ENCODE measurements at places on chromosomes 13 and 19.

DNA sequence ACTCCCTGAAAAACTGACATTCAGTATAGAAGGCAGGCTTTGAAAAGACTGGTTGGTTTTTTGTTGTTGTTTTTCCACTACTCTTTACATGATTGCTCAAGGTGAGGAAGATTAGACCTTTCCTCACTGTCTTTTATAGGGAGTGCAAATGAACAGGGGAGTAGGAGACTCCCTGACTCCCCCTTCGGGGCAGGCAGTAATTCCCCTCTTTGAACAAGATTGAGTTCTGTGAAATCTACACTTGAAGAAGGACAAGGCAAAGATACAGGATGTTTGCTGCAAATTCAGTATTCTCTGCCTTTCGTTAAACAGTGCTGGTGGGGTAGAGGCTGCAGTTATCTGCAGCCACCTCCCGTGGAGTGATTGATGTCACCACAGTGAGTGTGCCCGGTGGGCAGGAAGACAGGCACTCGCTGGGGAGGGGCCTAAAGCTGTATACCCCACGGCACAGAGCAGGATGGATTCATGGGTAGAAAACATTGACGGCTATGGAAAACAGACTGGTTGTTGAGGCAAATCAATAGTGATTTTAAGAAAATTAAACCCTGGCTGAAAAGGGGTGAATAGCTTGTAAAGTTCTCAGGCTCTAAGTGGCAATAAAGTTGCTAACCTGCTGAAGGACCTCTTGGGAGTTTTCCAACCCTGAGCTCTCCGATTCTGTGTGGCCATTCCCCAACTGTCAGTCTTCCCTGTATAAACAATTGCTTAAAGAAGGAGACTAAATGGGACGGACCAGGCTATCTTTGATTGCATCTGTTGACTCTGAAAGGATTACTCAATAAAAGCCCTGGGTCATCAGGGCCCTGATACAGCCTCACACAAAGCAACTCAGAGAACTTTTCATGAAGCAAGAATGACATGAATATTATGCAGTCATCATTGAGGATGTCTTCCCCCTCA, 308.3 kb downstream of the TBC1D4 start:
- DNase-seq, result peak; percentile 30

- no peak for DNase-seq
These were observed 64.5 kb upstream of the MRI1 start for GRCh38 chr19:13699786-13700185.

DNA sequence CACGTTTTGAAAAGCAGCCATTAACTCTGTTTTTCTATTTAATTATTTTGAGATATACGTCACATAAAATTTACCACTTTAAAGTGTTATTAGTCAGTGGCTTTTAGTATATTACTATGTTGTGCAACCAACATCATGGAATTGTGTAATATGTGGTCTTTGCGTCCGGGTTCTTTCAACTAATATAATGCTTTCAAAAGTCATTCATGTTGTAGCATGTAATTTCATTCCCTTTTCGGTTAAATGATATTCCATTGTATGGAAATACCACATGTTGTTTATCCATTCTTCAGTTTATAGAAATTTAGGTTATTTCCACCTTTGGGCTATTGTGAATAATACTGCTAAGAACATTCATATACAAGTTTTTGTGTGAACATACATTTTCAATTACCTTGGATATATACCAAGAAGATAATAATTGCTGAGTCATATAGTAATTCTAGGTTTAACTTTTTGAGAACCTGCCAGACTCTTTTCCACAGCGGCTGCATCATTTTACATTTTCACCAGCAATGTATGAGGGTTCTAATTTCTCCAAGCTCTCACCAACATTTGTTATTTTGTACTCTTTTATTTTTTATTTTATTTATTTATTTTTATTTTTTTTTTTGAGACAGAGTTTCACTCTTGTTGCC, 28.1 kb upstream of the CLDN10 start:
- DNase-seq, result no peak

DNA sequence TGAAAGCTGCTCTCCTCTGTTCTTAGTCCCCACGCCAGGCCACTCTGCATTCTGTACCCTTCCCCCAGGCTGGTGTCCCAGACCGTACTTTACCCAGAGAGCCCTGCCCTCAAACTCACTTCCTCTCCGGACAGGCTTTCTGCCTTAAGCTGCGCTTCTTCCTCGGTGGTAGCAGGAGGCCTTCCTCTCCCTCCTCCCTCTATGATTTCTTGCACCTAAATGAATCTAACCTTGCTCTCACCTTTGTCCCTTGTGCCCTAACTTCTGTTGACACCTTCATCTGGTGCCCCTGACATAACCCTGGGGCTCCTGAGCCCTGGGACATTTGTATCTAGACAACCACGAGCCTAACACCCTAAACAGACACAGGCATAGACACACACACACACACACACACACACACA, 29.6 kb upstream of the CEACAM21 start:
- DNase-seq, result no peak

GRCh38 chr19:43672061-43672679, 2.2 kb upstream of the PLAUR start:
- DNase-seq, result no peak

DNA sequence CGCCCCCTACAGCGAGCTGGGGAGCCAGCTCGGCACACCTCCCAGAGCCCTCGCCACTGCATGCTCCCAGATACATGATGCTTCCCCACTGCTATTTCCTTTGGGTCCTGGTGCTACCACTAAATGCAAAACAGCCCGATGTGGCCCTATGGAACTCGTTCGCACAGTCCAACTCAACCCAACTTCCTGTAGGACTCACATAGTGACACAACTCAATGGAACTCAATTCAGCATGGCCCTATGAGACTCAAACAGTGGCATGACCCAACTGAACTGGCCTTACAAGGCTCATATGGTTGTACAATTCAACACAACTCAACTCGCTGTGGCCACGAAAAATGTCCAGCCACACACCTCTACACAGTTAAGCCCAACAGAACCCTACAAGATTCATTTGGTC, 3.5 kb downstream of the KCNA7 start:
- DNase-seq, result no peak

DNA sequence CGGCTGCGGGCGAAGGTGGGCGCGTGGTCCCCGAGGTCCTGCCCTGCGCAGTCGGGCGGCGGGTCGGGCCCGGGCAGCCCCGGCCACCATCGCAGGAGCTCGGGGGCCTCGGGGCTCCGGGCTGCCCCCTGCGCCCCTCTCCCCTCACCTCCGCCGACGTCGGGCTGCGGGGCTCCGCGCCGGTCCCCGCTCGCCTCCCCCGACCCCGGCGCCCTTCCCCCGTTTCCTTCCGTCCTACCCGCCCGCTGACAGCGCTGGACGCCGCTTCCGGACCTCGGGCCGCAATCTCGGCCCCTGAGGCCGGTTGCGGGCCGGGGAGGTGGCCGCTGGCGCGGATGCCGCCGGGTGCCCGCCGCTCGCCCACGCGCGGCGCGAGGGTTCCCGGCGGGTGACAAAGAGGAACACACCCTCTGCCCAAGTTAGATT, 720 bp downstream of the FARP1 start:
- DNase-seq, result no peak

Data from fibroblast of skin of scalp (primary cell).